ENCODE measurements at places on chromosomes 6 and 20. TPM values are rescaled to one million over a fixed set of nuclear protein-coding genes. Genes with fewer than 3 reads are reported as not detected.

The AKAP7 gene
- 5.6 TPM for total RNA-seq

The ZSCAN12 gene
- 9.3 TPM for total RNA-seq

The POPDC3 gene
- 23.6 TPM for total RNA-seq

The HUS1B gene
- 1.4 TPM for total RNA-seq

The TRIM40 gene
- not detected for total RNA-seq

The CLIC5 gene
- total RNA-seq = not detected

The FAM83B gene
- 0.12 TPM for total RNA-seq

The DEFB126 gene
- total RNA-seq = not detected

The IL17A gene
- total RNA-seq = not detected

The SLC24A3 gene
- total RNA-seq = not detected

The TNNC2 gene
- total RNA-seq = 0.12 TPM

The ADAM33 gene
- 57.5 TPM for total RNA-seq

The SMOC2 gene
- total RNA-seq = not detected

The CEP57L1 gene
- 27.0 TPM for total RNA-seq

The KIF6 gene
- 0.33 TPM for total RNA-seq

The SNX3 gene
- 252 TPM for total RNA-seq

The CRISP2 gene
- total RNA-seq = not detected

The KCNK15 gene
- total RNA-seq = 1.6 TPM

All from uterine smooth muscle cell (primary cell).